ENCODE measurements at places on chromosomes 6 and 20. TPM values are rescaled to one million over a fixed set of nuclear protein-coding genes. Genes with fewer than 3 reads are reported as not detected.
A peak's percentile ranks its signal among the peaks of the same experiment; 100 is the strongest.

The CCN2 gene
- 75.5 TPM for total RNA-seq

GRCh38 chr20:41769592-41770018, 151.4 kb upstream of the CHD6 start:
- DNase-seq: no peak

DNA sequence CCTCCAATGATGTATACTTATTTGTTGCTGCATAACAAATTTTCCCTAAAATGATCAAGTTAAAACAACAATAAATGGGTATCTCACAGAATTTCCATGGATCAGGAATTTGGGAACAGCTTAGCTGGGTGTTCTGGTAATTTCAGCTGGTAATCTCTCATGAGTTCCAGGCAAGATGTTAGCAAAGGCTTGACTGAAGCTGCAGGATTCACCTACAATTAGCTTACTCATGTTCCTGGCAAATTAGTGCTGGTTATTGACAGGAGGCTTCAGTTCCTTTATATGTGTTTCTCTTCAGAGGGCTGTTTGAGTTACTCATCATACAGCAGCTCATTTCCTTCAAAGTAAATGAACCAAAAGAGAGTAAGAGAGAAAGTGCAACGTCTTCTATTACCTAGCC, 506.3 kb upstream of the IMPG1 start:
- DNase-seq: no peak

DNA sequence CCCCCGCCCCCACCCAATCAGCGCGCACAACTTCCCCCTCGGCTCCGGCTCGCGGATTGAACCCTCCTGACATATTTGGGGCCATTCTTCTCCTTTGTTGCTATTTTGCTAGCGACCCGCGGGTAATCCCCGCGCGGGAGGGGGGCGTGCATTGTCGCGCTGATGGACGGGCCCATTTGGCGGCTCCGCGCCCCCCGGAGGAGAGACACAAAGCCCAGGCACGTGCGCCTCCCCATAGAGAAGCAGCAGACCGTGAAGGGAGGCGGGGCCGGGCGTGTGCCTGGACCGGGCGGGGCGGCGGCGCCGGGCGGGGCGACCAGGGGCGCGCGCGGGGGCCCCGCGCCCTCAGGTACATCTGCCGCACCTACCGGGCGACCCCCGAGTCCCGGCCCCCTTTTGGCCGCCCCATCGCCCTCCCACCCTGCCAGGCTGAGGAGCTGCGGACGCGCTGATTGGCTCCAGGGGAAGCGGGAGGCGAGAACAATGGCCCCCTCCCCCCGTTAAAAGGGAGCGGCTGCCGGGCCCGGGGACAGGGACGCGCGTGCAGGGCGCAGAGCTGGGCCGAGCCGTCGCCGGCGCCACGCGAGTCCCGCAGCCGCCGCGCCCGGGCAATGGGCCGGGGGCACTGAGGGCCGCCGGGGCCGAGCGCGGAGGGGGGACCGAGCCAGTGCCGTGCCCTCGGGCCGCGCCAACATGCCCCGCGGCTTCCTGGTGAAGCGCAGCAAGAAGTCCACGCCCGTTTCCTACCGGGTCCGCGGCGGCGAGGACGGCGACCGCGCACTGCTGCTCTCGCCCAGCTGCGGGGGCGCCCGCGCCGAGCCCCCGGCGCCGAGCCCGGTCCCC, at the start of gene INSM1:
TSS of gene INSM1 (plus strand) at position 530 of the 843 bp plus-strand sequence. CDS start at position 694, 164 bp downstream.
- no peak for DNase-seq

GRCh38 chr6:168198302-168199180, 119.5 kb upstream of the FRMD1 start:
- peak; percentile 46 for DNase-seq

GRCh38 chr6:99473730-99474129, 41.5 kb downstream of the USP45 start:
- no peak for DNase-seq

- DNase-seq: no peak
Measured at GRCh38 chr6:112335736-112336135, 11.4 kb upstream of the RFPL4B start.

GRCh38 chr6:10081075-10081474, 333.8 kb downstream of the TFAP2A start:
- DNase-seq: no peak

DNA sequence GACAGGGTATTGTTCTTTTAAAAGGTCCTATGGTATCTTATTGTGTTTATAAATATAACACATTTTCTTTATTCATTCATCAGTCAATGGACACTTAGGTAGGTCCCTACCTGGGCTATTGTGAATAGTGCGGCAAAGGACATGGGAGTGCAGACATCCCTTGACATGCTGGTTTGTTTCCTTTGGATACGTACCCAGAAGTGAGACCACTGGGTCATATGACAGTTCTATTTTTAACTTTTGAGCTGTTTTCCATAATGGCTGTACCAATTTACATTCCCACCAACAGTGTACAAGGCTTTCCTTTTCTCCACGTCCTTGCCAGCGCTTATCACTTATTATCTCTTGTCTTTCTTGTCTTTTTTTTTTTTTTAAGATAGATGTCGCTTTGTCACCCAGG, 627.5 kb downstream of the PRKN start:
- DNase-seq: no peak

DNA sequence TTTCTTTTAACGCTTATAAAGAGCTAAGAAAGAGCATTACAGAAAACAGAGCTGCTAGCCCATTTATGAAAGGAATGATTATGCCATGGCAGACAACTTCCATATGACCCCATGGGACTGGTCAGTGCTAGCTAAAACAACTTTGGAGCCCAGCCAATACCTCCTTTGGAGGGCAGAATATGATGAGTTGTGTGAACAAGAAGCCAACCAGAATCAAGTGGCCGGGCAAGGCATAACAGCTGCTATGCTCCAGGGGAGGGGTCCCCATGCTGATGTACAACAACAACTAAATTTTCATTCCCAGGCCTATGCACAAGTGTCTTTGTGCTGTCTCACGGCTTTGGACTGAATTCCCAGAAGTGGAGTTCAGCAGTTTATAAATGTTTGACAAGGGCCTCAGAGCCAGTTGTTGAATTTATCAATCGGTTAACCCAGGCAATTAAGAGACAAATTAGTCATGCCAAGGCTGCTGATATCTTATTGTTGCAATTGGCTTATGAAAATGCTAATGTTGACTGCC, 65.0 kb upstream of the ASCC3 start:
- no peak for DNase-seq

DNA sequence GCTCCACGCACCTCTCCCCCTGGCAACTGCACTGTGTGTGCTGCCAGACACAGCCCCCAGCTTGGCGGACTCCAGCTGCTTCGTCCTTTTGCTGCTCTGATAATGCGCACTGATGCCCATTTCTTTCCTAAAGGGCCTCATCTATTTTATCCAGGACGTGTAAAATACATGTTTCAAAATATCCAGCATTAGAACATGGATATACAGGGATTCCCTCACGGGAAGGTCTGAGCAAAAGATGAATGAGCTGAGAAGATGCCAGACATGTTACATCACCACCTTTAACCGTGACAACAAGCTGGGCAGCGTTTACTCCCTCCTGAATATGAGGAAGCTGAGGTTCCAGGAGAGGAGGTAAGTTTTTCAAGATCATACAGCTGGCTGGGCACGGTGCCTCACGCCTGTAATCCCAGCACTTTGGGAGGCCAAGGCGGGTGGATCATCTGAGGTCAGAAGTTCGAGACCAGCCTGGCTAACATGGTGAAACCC, 32.8 kb downstream of the TNXB start:
- DNase-seq: peak; percentile 88

GRCh38 chr6:14337152-14337551, 219.6 kb downstream of the CD83 start:
- no peak for DNase-seq

GRCh38 chr20:1711826-1712601, 54.4 kb upstream of the SIRPG start:
- DNase-seq: no peak

GRCh38 chr6:131636880-131637792, at the start of gene ENPP3:
Gene ENPP3 (plus strand): TSS chr6:131637302. CDS start chr6:131637385, 83 bp downstream.
- DNase-seq: no peak

DNA sequence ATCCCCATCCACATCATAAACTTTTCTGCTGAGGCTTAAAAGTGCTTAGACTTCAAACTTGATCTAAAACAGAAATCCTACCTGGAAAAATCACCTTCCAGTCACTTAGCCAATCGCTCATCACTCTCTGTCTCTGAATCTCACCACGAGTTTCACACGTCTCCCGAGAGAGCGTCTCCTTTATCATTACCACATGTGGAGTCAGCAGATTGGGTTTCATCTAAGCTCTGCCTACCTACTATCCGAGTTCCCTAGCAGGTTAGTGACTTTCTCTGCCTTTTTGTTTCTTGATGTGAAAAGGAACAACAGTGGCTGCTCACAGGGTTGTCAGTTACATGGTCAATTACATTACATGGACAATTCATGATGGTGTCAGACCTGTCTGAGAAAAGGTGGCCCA, 286.2 kb downstream of the ESR1 start:
- DNase-seq: no peak
